SIG-M5 (cell line): ENCODE measurements at places on chromosomes 1 and 21.

- DNase-seq = no peak
Measured at GRCh38 chr1:157952601-157953000, 40.8 kb upstream of the KIRREL1 start.

DNA sequence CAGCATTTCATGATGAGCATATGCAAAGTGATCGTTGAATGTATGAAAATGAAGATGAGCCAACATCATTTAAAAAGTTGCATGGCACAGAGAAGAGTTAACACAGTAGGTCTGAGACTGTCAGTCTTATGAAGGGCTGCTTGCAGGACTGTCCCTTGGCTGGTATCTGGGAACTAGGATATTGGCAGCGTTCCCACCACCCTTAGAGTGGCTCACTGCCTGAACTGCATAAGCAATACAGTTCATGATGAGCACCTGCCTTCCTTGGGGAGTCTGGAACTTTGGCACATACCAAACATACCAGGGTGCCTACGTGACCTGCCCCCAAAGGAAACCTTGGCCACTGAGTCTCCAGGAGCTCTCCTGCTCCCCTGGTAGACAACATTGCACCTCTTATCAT lies 161.8 kb downstream of the DSCAM start:
- no peak for DNase-seq

DNA sequence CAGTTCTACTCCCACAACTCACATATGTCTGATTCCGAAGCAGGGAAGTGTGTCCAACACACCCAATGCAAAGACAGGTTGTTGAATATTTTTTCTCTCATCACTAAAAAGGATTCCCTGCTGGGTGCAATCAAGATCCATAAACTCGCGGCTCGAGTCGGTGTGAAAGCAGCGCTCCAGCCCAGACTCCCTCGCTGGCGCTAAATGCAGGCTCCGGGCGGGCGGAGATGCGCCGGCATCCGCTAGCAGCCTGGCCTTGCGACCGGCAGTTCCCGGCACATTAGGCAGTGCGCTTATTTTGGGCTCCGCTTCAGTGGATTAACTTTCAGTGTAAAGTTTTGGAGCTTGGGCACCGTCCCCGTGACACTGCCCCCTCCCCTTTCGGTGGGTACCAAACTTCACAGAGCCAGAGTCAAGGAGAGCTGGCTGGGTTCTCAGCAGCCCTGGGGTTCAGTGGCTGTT lies 87.7 kb upstream of the POU3F1 start:
- DNase-seq = no peak

GRCh38 chr1:4775506-4775905 lies 121.1 kb downstream of the AJAP1 start:
- no peak for DNase-seq

- no peak for DNase-seq
Measured at GRCh38 chr1:85283475-85284199, 7.2 kb upstream of the BCL10 start.

DNA sequence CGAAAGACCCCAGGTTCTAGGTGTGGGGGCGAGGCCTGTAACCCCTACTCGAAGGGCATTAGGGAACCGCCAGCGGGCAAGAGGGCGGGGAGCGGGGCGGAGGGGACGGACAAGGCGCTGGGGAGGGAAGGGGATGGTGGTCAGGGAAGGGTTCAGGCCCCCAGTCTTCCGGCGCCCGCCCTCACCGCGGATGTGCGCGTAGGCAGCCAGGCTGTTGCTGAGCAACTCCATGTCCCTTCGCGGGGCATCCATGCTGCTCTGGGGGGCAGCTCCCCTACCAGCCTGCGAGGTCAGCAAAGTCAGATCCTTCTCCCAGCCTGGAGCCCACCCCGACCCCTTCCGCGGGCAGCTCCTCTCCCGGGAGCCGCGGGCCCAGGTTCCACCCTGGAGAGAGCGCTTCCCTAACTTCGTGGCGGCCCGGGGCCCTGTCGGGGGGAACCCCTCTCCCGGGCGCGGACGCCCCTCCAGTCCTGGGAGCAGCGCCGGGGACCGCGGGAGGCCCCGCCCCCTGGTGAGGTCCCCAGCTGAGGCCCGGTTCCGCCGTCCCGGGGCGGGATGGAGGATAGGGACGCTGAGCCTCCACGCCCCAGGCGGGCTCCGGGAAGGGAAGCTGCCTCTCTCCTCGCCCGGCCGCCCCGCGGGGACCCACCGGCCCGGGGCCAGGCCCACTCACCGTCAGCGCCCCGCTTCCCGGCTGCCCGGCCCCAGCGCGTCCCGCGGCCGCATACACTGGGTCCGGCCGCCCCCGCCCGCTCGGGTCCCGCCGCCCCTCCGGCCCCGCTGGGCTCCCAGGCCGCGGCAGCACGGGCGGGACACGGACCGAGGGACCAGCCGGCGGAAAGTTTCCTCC lies 434 bp downstream of the EVA1B start:
- no peak for DNase-seq

GRCh38 chr21:28252928-28253327 lies 739.7 kb downstream of the LTN1 start:
- DNase-seq = no peak

GRCh38 chr21:42398436-42399028 lies 2.7 kb upstream of the TMPRSS3 start:
- no peak for DNase-seq

DNA sequence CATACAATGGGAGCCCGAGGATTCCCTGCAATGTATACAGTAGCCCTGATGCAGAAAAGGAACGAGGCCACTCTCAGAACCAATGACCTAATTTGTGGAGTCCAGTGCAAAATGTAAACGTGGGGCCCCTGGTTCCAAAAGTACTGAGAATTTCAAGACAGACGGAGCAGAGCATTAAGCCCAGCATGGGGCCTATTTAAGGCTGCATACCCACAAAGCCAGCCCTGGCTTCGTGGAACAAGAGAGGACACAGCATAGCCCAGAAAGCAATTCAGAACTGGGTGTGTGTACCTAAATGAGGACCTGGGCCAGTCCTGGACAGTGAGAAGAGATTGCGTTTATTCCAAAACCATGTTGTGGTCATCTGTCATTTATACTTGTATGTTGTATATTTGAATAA lies 55.2 kb downstream of the MT1HL1 start:
- DNase-seq = no peak

DNA sequence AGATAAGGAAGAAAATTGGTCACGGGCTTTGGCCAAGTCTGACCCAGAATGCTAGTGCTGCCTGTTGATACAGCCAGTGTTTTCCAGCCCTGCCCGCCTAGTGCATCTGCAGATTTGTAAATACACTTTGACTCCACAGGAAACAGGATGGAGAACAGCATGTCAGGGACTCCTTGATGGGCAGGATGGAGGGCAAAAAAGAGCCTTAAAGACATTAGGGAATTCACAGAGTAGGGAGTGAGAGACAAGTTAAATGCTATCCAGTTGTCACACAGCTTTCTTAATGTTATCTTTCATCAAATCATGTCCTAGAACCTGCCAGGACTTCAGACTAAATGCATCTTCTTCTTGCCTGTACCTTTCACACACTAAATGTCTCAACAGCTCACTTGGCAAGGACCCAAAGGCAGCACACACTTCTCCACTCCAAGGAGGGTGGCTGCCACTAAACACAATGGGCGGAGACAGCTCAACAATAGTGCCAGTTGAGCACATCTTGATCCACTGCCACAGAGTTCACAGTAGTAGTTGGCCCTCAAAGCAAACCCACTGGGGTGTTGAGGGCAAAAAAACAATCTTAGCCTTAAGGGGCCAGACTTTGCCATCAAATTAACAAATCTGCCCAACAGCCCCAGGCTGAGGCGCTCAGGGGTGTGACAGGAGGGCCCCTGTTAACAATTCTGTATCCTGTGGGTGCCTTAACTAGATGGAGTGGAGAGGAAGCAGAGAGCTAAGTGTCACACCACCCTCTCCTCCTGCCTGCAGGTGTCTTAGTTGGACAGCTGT lies 2.7 kb downstream of the HIVEP3 start:
- no peak for DNase-seq

DNA sequence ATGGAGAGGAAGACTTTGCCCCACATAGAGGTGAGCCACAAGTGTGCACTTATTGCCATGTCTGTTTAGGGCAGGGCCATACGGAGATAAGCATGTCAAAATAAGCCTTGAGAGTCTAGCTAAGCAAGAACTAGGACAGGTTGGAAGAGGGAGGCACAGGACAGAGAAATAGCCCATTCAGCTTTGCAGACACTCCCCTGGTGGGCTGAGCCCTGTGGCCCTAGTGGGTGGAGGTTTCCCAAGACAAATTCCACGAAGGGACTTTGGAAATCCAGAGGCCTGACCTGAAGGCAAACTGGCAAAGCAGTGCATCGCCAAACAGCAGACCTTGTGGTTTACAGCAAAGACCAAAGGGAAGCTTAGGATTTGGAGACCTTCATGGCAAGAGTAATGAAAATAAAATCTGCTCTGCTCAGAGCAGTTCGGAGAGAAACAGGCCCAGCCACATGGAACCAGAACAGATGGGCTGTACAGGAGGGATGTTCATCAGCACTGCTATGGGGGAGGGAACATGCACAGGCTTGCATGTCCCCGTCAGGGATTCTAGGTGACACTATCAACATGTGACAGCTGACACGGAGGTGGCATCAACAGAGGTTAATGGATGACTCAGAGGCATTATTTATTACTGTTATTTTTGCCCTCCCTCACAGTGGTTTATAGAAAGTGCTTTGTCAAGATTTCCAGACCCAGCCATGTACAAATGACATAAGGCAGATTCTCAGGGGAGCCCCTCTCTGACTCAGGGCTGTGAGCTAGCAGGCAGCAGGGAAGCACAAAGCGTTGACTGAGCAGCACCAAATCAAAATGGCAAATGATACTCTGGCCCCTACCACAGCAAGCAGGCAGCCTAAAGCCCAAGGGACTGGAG lies 90.1 kb upstream of the IRF2BP2 start:
- DNase-seq = no peak

DNA sequence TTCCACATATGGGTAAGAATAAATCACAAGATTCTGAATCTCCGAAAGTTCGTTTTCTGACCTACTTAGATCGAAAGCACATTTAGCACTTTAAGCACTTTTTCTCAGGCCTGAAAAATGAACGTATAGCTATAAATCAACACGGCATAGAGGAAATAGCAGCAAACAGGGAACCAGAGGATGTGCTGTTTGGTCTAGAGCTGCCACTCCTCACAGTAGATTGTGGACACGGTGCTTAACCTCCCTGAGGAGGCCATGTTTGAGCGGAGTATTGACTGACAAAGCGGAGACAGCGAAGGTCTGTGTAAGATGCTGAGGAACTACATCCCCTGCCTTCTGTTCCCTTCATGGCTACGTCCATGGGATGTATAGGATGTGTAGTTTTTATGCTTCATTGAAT lies 452.8 kb upstream of the NCAM2 start:
- DNase-seq = no peak

DNA sequence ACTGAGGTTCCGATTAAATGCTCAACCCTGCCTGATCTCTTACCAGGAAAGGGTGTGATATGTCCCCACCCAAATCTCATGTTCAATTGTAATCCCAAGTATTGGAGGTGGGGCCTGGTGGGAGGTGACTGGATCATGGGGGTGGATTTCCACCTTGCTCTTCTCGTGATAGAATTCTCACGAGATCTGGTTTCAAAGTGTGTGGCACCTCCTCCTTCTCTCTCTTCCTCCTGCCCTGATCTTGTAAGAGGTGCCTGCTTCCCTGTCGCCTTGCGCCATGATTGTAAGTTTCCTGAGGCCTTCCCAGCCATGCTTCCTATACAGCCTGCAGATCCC lies 34.9 kb downstream of the RSPH1 start:
- no peak for DNase-seq

- no peak for DNase-seq
Measured at GRCh38 chr1:208239473-208240381, 4.5 kb downstream of the PLXNA2 start.

GRCh38 chr1:151995774-151996173 lies 2.1 kb upstream of the S100A10 start:
- DNase-seq = no peak

- DNase-seq = no peak
Measured at GRCh38 chr1:151134991-151135390, 11.4 kb downstream of the SEMA6C start.

GRCh38 chr1:154851392-154852177 lies 18.5 kb downstream of the KCNN3 start:
- no peak for DNase-seq
